Upper lobe of right lung (tissue), 1 donor: ENCODE measurements at places on chromosomes 2 and 18. TPM values are rescaled to one million over a fixed set of nuclear protein-coding genes. Genes with fewer than 3 reads are reported as not detected.

The NR4A2 gene
- 3.5 TPM for total RNA-seq

DNA sequence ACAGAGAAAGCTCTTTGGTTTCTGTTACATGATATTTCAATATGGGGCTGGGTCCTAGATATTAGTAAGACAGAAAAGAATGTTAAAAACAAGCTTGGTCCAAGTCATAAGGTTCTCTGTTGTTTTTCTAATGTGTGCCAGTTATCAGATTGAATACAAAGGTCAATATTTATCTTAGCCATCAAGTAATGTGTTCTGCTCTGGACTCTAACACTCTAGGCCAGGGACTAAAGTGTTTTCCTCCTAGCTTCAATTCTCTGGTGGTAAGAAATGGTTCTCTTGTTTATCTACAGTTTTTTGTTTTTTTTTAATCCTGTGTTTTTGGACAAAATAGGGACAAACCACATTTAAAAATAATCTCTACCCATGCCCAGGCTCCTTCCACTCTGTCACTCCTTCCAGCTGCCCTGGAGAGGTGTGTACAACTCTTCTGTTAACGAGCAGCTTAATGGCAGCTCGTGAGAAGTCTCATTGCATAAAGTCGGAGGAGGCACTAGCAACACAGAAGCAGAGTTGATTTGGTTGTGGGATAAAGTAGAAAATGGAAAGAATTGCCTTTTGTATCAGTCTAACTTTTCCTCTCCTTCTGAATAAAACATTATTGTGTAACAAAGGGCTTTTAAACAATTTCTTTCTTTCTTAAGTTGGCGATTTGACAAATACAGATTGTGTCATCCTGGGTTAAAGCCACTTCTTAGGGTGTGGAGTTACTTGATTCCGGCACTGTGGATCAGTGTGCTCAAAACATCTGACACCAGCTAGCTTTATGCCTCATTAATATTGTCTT lies 8.0 kb upstream of the SESTD1 start:
- peak overlapping the region; percentile 75 for H3K27ac ChIP-seq
- H3K4me3 ChIP-seq: no peak overlapping the region
- no peaks in the 10 kb centered on the region for H3K36me3 ChIP-seq
- H3K4me1 ChIP-seq: peaks cover 8% of the 10 kb centered on the region

GRCh38 chr18:11178951-11179549 lies 29.7 kb upstream of the PIEZO2 start:
- H3K4me3 ChIP-seq: no peak overlapping the region
- no peak overlapping the region for H3K27ac ChIP-seq

DNA sequence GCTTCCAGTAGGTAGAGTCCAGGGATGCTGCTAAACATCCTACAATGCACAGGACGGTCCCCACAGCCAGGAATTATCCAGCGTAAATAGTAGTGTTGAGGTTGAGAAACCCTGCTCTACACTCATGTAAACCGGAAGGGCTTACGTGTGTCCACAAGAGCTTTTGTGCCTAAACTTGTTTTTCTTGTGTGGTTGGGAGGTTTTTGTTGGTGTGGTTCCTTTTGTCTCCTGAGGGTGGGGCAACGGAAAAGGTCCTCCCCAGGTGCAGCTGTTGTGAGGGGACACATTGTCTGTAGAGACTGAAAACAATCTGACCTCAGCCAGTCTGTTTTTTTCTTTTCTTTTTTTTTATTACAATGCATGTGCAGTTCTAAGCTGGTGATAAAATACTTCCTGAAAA lies 72.7 kb upstream of the MGAT5 start:
- no peak overlapping the region for H3K27ac ChIP-seq
- no peaks in the 10 kb centered on the region for H3K36me3 ChIP-seq
- H3K27me3 ChIP-seq: no peaks in the 10 kb centered on the region
- DNase-seq: no peak

The COX7A2L gene
- total RNA-seq: 80.7 TPM

DNA sequence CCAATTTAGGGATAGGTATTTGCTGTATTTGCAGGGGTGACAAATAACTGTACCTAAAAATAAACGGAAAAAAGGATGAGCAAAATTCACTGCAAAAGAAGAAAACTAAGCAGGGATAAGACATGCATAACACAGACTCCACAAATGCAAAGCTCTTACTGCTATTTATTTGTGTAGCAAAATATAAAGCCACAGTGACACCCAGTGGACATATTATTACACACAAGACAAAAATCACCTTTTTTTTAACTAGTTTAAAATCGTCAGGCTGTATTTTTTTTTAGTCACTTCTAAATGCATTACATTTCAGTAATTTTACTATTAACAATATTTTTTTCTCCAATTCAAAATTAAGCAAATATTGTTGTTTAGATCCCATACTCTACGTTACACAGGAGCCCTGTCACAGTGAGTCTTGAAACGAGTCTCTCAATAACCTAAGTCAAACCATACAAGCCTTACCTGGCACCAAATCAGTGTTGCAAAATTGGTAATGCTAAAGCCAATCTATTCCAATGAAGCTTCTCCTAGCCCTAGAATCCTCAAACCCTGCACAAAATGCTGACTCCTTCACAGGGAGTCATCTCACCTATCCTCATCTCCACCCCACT lies 23.7 kb downstream of the METTL4 start:
- no peak for DNase-seq
- no peak overlapping the region for H3K4me3 ChIP-seq
- peaks cover 12% of the 10 kb centered on the region for H3K36me3 ChIP-seq

DNA sequence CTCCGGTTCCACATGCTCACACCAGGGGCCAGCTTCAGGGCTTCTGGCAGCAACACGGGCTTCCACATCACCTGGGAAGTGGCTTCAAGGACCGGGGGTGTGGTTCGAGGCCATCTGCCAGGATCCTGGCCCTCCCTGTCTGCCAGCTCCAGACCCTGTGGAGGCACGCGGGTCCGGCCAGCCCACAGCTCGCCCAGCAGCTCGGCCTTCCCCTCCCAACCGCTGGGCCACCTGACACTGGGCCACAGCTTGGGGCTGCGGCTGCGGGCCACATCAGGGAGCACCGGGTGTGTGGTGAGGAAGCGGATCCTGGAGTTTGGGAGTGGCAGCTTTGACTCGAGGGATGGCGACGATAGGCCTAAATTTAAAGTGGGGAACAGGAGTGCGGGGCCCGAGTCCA lies 7.0 kb downstream of the C2orf81 start:
- H3K4me1 ChIP-seq: peaks cover 17% of the 10 kb centered on the region
- peak overlapping the region; percentile 69 for H3K4me3 ChIP-seq
- DNase-seq: no peak
- H3K36me3 ChIP-seq: no peaks in the 10 kb centered on the region
- H3K27ac ChIP-seq: no peak overlapping the region

DNA sequence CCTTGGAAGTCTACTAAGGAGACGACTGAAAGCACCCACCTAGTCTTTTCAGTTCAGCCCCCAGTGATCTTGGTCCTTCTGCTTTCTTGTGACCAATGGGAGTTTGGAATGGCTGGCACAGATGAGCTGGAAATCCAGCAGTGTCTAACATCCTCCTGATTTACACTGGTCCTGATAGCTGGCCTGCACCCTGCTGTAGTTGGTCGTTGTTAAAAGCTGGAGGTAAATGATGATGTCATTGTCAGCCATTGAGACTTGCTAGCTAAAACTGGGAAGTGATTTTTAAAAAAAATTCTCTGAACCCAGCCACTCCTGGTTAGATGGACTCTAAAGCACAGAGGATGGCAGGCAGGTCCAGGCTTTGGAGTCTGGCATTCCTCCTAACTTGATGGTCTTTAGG lies 19.3 kb downstream of the CCT7 start:
- peaks cover 60% of the 10 kb centered on the region for H3K36me3 ChIP-seq
- H3K27me3 ChIP-seq: no peaks in the 10 kb centered on the region
- peak; percentile 6 for DNase-seq

The EFR3B gene
- total RNA-seq: 10.7 TPM

The INHA gene
- total RNA-seq: 0.43 TPM

DNA sequence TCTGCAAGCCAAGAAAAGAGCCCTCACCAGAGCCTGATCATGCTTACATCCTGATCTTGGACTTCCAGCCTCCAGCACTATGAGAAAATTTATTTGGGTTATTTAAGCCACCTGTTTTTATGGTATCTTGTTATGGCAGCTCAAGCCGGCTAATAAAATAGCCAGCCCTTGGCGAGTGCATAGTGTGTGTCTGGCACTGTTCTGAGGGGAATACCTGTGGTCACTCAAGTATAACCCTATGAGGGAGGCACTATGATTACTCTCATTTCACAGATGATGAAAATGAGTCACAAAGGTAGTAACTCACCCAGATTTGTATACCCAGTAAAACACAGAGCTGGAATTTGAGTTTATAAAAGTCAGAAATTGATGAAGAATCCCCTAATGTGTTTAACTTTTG lies 556.9 kb upstream of the SETBP1 start:
- H3K36me3 ChIP-seq: no peaks in the 10 kb centered on the region
- H3K27me3 ChIP-seq: no peaks in the 10 kb centered on the region
- no peak overlapping the region for H3K4me3 ChIP-seq
- no peak for DNase-seq
- no peaks in the 10 kb centered on the region for H3K4me1 ChIP-seq

The CLEC4F gene
- total RNA-seq: 1.2 TPM

The MEP1B gene
- total RNA-seq: not detected

- H3K4me3 ChIP-seq: no peak overlapping the region
- peaks cover 6% of the 10 kb centered on the region for H3K4me1 ChIP-seq
- H3K27me3 ChIP-seq: no peaks in the 10 kb centered on the region
- H3K36me3 ChIP-seq: no peaks in the 10 kb centered on the region
These were observed 49.3 kb downstream of the SEMA4F start for GRCh38 chr2:74703373-74703772.

GRCh38 chr2:157789256-157789655 lies 86.9 kb downstream of the ACVR1 start:
- no peak overlapping the region for H3K27ac ChIP-seq
- no peak for DNase-seq
- no peaks in the 10 kb centered on the region for H3K27me3 ChIP-seq
- peaks cover 47% of the 10 kb centered on the region for H3K4me1 ChIP-seq
- no peak overlapping the region for H3K4me3 ChIP-seq

The BCL2 gene
- 17.3 TPM for total RNA-seq

DNA sequence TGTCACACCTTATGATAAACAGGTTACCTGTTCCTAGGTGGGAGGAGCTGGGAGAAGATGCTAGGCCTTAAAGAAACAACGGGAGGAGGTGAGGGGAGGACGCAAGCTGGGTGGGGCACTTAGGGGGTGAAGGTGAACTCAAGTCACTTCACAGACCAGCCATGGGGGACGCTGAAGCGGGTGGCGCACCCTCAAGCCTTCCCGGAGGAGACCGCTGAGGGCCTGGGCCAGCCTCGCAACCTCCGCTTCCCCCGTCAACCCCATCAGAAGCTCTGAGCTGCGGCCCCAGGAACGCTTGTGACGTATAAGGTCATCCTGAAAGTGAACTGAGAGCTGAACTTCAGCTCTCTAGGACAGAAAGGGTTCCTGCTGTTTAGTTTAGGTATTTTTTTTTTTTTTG lies 133.5 kb downstream of the MBP start:
- H3K27me3 ChIP-seq: no peaks in the 10 kb centered on the region
- no peak for DNase-seq
- no peaks in the 10 kb centered on the region for H3K36me3 ChIP-seq
- no peak overlapping the region for H3K27ac ChIP-seq

GRCh38 chr18:62183578-62184195 lies 3.2 kb downstream of the PIGN start:
- H3K27me3 ChIP-seq: no peaks in the 10 kb centered on the region
- H3K36me3 ChIP-seq: no peaks in the 10 kb centered on the region
- H3K27ac ChIP-seq: no peak overlapping the region
- peaks cover 10% of the 10 kb centered on the region for H3K4me1 ChIP-seq
- no peak for DNase-seq

DNA sequence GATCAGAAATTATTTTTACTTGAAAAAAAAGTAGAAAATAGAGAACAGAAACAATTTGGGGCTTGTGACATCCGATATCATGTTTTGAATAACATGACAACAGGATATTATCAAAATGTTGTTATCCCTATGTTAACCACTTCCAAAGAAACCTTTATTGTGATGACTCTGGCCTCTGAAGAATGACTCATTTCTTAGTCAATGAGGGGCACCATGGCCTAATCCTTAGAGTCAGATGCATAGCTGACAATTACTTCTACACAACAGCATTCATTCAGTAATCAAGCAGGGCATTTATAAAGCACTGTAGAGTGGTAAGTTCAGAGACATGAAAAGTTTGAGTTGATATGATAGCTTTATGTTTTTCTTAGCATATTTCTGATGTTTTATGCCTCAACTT lies 703.0 kb downstream of the RNF144A start:
- no peaks in the 10 kb centered on the region for H3K36me3 ChIP-seq
- no peak for DNase-seq
- no peak overlapping the region for H3K27ac ChIP-seq

DNA sequence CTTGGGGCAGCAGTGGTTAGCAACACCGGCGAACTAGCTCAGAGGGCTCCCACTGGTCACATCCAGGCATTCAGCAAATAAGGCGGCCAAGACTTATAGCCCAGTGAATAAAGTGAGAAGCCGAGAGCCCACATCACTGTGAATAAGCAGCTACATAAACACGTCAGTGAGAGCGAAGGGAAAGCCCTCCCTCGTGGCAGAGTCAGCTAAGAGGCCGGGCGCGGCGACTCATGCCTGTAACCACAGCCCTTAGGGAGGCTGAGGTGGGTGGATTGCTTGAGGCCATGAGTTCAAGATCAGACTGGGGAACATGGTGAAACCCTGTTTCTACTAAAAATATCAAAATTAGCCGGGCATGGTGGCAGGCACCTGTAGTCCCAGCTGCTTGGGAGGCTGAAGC lies 5.2 kb downstream of the D2HGDH start:
- DNase-seq: no peak
- no peak overlapping the region for H3K4me3 ChIP-seq
- H3K27me3 ChIP-seq: no peaks in the 10 kb centered on the region
- H3K4me1 ChIP-seq: peaks cover 6% of the 10 kb centered on the region

DNA sequence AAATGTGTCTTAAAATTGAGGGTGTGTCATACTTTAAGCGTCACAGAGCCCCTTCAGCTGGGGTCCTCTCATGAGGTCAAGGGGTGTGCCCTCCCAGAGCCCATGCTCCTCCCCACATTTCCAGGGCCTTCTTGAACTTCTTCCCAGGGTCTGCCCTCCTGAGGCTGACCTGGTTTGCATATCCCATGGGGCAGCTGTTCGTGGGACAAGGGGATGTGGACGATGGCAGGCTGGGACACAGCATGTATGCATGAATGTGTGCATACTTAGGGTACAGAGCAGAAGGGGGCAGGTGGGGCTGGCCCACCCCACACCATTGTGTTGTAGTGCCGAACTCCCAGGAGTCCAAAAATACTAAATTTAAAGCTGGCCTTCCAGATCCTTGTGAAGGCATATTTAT lies 46.2 kb upstream of the TAF1B start:
- no peaks in the 10 kb centered on the region for H3K27me3 ChIP-seq
- no peak for DNase-seq
- no peak overlapping the region for H3K27ac ChIP-seq
- peaks cover 13% of the 10 kb centered on the region for H3K4me1 ChIP-seq

- H3K27me3 ChIP-seq: no peaks in the 10 kb centered on the region
- H3K4me1 ChIP-seq: peaks cover 5% of the 10 kb centered on the region
- DNase-seq: peak; percentile 84
These were observed 16.0 kb downstream of the FAM178B start for GRCh38 chr2:96970248-96970875.

DNA sequence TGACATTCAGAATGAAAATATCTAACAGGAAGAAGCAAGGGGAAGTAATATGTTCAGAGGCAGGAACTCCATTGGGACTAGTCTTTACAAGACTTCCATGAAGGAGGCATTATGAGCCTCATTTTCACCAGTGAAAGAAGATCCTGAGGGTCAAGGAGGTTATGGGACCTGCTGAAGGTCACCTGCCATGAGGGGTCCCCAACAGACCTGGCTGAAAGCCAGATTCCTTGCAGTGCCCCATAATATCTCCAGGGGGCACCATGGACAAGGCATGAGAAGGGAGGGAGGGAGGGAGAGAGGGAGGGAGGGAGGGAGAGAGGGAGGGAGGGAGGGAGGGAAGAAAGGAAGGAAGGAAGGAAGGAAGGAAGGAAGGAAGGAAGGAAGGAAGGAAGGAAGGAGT lies 27.9 kb downstream of the XDH start:
- H3K4me1 ChIP-seq: no peaks in the 10 kb centered on the region
- H3K27me3 ChIP-seq: no peaks in the 10 kb centered on the region
- no peak overlapping the region for H3K27ac ChIP-seq
